Effector memory CD8-positive, alpha-beta T cell (primary cell): ENCODE measurements at places on chromosomes 7 and 10.

DNA sequence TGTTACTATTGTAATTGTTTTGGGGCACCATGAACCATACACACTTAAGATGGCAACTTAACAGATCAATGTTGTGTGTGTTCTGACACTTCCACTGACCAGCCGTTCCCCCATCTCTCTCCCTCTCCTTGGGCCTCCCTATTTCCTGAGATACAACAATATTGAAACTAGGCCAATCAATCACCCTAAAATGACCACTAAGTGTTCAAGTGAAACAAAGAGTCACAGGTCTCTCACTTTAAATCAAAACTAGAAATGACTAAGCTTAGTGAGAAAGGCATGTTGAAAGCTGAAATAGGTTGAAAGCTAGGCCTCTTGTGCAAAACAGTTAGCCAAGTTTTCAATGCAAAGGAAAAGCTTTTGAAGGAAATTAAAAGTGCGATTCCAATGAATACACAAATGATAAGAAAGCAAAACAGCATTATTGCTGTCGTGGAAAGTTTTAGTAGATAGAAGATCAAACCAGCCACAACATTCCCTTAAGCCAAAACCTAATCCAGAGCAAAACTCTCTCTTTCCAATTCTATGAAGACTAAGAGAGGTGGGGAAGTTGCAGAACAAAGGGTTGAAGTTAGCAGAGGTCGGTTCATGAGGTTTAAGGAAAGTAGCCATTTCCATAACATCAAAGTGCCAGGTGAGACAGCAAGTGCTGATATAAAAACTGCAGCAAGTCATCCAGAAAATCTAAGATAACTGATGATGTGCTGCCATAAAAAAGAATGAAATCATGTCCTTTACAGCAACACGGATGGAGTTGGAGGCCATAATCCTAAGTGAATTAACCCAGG lies 90.6 kb downstream of the MTPN start:
- no peak for DNase-seq

DNA sequence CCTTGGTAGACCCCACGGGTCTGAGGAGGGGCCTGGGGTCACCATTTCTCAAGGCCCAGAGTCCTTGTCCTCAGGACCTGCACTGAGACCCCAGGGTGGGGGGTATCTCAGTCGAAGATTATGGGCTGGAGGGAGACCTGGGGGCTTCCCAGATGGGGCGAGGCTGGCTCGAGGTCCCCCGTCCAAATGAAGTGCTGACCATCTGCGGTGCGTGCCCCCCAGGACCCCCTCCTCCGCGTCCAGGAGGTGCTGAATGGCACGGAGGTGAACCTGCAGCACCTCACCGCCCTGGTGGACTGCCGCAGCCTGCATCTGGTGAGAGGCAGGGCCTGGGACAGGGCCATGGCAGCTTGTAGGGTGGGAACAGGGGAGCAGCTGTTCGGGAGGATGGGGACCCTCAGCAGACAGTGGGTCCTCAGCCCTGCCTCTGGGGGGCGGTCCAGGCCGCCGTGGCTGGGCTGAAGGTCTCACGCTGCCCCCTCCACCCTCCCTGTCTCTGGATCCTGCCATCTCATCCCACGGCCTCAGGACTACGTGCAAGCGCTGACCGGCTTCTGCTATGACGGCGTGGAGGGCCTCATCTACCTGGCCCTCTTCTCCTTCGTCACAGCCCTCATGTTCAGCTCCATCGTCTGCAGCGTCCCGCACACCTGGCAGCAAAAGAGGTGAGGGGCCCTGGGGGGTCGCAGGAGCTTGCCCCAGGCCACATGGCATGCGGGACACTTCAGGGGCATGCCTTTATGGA lies 24.3 kb downstream of the TTYH3 start:
- no peak for DNase-seq

DNA sequence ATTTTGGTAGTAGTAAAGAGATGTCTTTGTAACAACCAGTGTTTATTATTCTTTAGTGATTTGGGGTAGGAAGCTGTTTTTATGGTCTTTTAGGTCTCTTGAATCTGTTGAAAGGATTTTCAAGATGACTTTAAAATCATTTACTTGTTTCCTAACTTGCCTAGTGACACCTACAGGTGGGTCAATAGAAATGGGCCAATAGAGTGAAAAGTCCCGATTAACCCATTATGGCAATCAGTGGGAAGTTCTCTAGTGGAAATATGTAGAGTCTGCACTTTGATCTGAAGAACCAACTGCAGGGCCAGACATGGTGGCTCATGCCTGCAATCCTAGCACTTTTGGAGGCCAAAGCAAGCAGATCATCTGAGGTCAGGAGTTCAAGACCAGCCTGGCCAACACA lies 374.7 kb upstream of the BMPER start:
- no peak for DNase-seq

DNA sequence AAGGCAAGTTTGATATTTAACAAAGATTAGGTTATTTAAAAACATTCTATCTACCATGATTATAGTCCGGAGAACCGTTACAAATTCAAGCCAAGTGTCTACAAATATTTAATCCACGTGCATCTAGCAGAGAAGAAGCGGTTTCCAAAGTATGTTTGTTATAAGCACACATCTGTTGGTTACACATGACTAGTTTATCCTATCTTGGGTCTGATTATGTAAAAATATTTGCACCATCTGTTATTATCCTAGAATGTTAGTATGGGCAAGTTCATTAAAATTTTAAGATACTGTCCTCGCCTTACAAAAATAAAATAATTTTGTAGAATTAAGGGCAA lies 289.2 kb upstream of the VSTM2A start:
- no peak for DNase-seq

- DNase-seq, result no peak
Measured at GRCh38 chr7:80583901-80584300, 54.5 kb upstream of the CD36 start.

DNA sequence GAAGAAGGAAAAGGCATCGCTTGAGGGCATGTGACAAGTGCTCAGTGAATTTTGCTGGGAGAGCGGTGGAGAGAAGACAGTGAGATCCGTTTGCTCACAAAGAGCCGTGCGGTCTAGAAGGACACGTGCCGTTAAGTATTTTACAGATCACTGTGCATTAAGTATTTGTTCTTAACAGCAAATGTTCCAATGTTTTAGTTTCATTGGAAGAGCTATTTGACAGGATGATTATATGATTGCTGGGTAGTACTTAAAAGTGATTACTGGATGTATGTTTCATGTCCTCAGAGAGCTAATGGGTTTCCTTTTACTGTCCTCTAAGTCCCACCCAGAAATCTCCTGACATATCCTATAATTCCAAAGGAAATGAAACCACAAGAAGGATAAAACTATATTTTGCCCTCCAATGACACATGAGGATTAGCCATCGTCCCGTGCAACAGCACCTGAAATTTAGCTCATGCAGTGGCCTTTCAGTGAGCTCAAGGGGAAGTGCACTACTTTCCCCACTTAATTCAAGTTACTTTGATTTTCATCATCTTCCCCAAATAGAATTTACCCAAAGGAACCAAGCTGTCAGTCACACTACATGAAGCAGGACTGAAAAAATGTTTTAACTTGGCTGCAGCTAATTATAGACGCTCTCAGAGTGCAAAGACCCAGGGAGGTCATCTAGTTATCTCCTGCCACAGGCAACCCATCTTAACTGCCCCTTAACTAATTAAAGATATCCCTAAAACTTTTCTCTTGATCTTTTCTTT lies 80.3 kb downstream of the KLF6 start:
- no peak for DNase-seq

DNA sequence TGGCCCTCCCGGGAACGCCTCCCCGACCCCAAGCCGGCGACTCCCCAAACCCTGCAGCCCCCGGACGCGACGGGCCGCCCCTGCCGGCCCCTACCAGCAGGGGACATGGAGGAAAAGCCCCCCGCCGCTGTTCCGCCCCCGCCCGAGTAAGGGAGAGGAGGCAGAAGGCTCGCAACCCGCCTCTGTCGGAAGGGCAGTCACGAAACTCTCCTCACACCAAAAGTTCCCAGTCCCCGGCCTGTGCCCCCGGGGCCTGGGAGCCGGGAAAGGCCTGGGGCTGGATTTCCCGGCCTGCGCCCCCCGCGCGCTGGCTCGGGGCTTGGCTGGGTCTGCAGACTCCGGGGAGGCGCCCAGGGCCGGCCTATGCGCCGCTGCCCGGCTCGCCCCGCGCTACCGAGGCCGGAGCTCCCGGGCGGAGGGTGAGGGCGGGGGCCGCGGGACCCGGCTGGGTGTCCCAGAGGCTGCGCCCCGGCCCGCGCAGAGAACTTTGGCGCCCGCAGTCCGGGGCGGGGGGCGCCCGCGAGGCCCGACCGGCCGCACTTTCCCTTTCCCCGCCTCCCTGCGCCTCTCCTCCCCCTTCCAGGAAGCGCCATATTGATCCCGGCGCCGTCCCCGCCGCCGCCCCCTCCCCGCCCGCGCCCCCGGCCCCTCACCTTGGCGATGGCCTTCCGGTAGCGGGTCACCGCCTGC lies 728 bp downstream of the PARD3 start:
- no peak for DNase-seq

DNA sequence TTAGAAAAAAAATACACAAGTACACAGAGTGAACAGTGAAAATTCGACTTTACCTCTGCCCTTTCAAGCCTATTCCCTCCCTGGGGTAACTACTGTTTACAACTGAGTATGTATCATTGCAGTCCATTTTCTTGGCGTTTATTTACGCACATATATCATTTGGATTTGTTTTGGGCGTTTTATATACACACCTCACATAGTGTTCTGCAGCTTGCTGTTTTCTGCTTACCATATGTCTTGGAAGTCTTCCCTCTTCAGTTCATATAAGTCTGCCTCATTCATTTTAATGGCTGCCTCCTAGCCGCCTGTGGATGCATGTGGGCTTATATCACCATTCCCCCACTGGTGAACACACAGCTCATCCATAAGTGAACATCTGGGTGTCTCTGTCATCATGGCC lies 41.6 kb upstream of the COL13A1 start:
- DNase-seq, result no peak

DNA sequence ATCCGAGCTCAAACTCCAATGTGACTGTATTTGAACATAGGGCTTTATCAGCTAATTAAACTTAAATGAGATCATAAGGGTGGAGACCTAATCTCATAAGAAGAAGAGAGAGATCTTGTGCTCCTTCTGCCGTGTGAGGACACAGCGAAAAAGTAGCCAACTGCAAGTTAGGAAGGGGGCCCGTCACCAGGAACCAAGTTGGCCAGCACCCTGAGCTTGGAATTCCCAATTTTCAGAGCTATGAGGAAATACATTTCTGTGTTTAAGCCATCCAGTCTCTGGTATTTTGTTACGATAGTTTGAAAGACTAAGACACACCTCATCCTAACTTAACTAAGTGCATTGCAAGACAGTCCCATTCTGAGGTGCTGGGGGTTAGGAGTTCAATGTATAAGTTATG lies 14.1 kb upstream of the WDR86 start:
- no peak for DNase-seq
